Stimulated activated CD4-positive, alpha-beta T cell treated with anti-CD3 and anti-CD28 coated beads, TNF-alpha, amount 100 ng/mL, for 4 hours (primary cell): ENCODE measurements at places on chromosomes 1 and 21.

GRCh38 chr21:35195232-35195631 is 146.1 kb upstream of the RUNX1 start:
- DNase-seq = no peak

- DNase-seq = no peak
Measured at GRCh38 chr1:51265618-51266017, 29.5 kb downstream of the RNF11 start.

DNA sequence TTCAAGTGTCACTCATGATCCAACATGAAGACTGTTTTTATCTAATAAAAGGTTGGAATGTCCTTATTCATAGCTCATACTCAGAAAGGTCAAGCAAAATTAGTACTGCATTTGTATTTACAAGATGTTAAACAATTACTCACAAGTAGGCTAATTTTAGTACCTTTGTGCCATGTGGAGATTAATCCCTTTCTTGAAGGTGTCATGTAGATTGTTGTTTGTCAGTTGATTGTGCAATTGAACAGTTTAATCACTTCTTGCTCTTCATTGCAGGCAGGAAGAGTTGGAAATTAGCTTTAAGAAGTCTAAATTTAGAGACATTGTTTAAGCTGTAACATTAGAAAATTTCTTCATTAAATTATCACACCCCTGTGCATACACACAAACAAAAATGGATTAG is 847.1 kb downstream of the KCNT2 start:
- no peak for DNase-seq

- no peak for DNase-seq
Measured at GRCh38 chr1:87918398-87918797, 589.7 kb downstream of the LMO4 start.

DNA sequence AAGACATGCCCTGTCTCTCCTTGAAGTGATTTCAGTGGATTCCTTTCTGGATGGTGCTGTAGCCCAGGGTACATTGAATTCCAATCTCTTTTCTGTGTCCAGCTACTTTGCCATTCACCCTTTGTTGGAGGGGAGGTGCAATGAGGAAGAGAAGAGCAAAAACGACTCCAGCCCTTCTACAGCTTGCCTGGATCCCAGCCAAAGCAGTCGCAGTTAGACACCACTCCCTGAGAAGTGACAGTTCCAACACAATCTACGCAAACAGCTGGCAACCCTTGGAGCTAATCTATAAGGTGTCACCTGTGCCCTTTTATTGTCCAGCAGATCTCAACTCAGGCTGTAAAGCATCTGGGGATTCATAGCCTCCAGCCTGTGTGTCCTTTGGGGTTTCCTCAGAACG is 4.6 kb downstream of the CD244 start:
- no peak for DNase-seq

- DNase-seq = no peak
Measured at GRCh38 chr21:42012344-42012743, 2.2 kb upstream of the ZBTB21 start.

DNA sequence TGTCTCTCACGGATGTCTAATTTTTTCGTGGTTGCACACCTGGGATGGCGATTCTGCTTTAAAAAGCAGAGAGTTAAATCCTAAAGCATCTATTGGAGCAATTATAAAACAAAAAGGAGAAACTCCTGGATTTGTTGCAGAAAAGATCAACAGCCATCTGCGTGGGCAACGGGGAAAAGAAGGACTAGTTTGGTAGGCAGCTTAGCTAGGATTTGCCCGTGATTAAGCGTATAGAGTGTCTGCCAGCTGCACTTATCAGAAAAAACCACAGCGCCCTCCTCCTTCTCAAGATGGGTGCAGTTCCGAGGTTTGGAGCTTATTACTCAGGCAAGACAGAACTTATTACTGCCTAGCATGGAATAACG is 526 bp upstream of the SLC25A24 start:
- DNase-seq = peak; percentile 1

DNA sequence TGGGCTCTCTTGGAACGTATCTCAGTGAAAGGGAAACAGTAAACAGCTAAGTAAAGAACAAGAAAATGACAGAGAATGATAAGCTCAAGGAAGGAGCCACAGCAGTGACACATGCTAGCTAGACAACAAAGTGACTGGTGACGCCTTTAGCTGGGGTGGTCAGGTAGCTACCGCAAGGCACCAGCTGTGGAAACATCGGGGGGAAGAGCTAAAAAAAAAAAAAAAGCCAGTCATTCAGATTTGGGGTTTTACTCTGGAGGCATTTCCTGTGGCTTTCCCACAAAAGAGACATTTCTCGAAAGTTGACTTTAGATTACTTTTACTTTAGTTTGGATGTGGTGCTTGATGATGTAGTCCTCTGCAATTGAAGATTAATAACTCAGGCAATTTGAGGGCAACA is 2.1 kb downstream of the FHAD1 start:
- peak; percentile 25 for DNase-seq

GRCh38 chr1:204410688-204411450 is 748 bp downstream of the PPP1R15B start:
- no peak for DNase-seq

DNA sequence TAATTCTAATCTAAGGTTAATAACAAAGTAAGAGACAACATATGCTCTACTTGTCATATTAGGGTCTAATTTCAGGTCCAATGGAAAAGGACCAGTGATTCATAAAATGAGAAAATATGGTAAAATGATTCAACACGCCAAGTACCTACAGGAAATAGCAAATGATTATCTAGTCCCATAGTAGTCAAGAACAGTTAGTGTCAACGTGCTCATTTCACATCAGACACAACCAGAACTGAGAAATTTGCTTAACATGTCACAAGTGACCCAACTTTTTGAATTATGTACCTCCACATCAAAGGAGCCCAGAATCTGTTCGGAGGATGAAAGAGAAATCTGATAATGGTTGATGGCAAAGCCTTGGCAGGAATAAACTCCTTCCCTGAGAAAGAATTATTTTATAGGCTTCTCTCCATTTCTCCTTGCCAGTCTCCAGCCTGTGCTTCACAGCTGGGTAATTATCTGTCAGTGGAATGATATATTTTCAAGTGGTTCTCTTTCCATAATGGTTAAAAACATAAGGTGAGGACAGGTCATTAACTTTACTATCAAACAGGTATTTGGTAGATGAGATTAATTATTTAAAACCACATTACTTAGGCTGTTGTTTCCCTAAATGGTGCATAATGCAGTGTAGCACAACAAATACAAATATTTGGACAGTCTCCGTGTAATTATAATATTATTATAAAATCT is 83.2 kb downstream of the APP start:
- no peak for DNase-seq

DNA sequence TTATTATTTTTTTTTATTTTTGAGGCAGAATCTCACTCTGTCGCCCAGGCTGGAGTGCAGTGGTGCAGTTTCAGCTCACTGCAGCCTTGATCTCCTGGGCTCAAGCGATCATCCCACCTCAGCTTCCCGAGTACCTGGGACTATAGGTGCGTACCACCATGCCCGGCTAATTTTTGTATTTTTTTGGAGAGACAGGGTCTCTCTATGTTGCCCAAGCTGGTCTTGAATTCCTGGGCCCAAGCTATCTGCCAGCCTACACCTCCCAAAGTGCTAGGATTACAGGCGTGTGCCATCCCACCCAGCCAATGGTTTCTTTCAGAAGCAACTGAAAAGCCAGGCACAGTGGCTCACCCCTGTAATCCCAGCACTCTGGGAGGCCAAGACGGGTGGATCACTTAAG is 2.3 kb downstream of the KRTCAP2 start:
- DNase-seq = no peak

- DNase-seq = no peak
Measured at GRCh38 chr1:37347104-37347649, 127.2 kb upstream of the ZC3H12A start.

DNA sequence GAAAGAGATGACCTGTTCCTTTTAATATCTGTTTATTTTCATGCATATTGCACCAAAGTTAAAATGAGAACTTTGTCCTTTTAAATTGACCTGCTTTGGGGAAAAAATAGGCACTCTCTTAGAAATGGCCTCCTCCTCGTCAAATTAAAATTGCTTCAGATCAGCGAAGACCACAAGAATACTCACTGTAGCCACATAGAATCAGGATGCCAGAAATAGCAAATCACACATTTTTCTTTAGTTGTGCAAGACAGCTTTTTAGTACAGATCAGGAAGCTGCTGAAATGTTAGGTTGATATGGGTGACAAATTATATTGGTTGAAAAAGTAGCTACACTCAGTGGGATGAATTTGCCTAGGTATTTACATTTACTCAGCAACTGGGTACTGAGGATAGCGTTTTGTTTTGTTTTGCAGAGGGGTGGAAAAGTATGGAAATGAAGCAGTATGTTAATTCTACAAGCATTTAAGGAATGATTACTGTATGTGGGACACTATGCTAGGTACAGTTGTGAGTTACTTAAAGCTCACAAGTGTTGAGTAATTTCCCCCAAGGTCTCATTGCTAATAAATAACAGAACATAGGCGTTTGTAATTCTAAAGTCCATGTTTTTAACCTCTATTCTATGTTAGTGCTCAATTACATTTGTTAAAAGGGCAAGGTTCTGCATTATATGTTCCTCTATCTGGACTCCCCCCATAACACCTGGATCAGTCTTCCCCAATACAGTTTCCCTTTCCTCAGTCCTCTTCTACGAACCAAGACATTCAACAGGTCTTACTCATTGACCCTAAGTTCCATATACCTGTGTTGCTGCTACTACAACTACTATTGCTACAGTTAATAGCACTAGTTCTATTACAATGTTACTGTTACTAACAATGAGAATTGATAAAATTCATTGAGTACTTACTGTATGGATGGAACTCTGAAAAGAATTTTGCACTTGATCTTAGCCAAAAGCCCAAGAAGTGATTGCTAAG is 99.4 kb upstream of the S1PR1 start:
- no peak for DNase-seq

DNA sequence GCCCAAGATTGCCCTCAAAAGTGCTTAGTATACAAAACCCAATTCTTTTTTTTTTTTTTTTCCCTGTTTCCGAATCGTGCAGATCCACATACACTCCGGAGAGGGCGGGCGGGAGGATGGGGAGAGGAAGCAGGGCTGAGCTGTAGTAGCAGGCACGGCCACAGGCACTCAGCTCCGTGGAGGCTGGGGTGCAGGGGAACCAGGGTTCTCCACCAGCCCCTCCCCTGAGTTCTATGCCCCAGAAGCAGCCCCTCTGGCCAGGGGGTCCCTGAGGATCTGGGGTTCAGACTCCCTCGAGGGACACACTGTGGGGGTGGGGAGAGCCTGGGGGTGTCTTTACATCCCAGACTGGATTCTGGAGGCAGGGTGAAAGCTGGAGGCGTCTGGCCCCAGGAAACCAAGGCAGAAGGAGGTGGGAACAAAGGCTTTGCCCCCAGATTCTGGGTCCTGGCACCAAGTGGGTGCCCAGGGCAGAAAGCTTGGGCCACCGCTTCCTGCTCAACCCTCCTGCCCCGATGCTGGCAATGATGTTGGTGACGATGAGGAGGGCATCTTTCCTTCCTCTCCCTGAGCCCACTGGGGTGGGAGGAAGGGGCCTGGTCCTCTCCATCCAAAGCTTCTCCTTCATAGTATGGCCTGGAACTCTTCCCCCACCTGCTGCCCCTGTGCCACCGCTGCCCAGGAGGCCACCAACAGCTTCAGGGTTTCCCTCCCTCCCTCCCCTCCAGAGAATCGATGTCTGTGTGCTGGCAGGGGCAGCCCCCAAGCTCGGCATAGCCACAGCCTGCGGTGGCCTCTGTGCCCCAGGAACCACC is 106.4 kb upstream of the TARDBP start:
- DNase-seq = no peak

GRCh38 chr1:201775380-201775779 is 53.6 kb upstream of the IPO9 start:
- no peak for DNase-seq

DNA sequence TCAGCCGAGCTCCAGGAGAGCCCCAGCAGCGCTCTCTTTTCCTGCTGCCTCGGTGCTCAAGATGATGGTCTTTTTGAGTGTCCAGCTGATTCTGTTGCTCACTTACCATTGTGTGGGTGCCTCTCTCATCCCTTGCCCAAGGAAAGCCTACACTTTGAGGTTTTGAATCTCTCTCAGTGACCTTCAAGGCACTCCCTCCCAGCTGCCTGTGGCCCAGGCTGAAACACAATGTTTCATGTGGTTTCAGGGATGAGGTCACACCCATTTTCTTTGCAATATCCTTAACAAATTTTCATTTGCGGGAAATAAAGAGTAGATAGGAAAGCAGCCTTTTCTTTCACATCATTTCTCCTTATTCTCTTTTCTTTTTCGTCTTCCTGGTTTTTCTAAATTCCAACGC is 12.6 kb upstream of the MRPS14 start:
- no peak for DNase-seq

DNA sequence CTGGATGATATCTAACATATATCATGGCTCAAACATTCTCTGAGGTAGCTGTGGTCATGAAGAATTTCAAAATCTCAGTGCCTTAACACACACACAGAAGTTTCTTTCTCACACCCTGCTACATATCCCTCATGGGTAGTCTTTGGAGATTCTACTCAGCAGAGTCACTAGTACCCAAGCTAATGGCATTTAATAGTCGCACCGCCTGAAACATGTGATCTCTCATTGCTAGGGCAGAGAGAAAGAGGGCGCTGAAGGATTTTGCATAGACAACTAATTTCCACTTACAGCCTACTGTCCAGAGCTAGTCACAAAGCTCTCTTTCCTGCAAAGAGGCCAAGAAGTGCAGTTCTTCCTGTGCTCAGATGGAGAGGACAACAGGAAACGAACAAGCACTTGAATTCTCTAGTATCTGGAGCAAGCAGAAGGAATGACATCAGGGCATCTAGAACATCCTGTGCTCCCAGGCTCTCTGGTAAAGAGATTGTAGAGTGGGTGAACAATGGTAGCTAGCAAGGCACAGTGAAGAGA is 183.4 kb upstream of the PTBP2 start:
- no peak for DNase-seq

- DNase-seq = no peak
Measured at GRCh38 chr1:119935373-119935772, 39.1 kb upstream of the ADAM30 start.

- no peak for DNase-seq
Measured at GRCh38 chr1:51960262-51960661, 30.2 kb downstream of the RAB3B start.

DNA sequence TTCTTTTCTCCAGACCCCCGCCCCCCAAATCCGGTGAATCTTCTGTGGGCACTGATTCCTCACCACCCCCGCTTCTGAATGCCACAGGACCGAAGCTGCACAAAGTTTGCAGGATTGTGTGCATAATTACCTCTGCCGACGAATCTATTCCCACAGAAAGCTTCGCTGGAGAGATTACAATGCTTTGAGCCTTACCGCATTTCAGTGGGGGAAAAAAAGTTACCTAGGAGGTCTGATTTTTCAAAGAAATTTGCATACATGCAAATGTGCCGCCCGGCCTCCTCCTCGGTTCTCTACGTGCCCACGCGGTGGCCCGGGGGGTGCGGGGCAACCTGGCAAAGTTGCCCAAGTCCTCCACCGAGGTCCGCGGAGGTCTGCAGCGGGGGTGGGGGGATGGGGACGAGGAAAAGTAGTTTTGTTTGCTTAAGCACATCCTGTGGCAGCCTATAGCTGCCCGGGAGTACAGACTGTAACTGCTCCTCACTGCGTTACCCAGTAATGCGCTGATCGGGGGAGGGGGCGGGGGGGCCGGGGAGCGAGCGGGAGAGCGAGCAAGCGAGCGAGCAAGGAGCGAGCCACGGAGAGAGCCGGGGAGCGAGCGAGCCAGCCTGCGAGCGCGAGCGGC is 563 bp upstream of the NFIA start:
- peak; percentile 46 for DNase-seq
